ENCODE measurements at places on chromosomes 6 and 20.

GRCh38 chr6:116990679-116991078 lies 113.6 kb downstream of the RFX6 start:
- no peak for DNase-seq

GRCh38 chr6:15363164-15363522 lies 117.3 kb downstream of the JARID2 start:
- no peak for DNase-seq

GRCh38 chr6:71031912-71032311 lies 75.1 kb upstream of the B3GAT2 start:
- peak; percentile 52 for DNase-seq

DNA sequence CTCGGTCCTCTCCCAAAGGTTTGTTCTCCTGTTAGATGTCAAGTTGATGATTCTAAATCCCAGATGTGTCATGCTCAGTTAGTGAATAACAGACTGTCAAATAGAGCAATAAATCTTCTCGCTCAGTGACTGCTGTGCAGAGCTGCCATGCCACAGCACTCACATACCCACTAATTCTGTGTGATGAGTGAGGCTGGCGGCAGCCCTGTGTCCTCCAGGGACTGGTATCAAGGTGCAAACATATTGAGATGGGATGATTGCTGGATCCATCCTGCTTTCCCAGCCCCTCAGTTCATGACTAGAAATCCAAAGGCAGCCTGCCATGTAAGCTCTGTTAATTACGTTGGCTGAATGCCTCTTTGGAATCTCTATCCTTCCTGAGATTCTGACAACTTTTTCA lies 103.9 kb downstream of the OLIG3 start:
- DNase-seq: no peak

DNA sequence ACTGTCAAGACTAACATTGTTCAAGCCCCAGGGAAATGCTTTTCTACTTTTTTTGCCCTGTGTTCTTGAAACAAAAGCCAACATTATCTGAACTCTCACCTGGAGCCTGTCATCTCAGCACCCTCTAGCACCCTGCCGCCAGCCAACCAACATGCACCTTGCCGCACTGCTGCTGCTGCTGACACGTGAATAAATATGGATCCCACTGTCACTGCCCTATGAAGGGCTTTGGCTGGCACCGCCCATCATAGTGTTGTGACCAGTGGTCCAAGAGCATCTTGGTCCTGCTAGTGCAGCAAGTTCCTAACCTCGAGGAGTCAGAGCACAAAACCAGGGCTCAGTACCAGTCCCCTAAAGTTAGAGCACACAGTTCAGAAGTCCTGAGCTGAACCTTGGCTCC lies 41.6 kb downstream of the CENPW start:
- DNase-seq: no peak

DNA sequence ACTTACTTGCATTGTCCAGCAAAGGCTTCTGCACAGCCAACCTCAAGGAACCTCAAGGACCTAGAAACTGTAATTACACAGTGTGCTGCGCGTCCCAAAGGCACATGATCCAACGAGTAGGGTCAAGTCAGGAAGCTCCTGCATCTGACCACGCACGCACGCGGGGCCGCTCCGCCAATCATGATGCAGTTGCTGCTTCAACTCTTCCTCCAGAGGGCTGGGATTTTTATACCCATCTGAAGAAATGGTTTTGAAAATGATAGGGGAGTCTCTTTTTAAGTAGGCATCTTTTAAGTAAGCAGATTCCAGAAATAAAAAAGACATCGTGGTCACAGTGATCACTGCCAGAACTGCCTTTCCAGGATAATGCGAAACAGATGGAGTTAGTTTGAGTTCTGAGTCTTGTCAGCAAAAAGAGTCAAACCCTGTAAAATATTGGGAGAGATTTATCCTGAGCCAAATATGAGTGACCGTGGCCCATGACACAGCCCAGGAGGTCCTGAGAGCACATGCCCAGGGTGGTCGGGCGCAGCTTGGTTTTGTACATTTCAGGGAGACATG lies 34.0 kb downstream of the KIF25 start:
- DNase-seq: no peak

GRCh38 chr6:129163551-129163950 lies 280.6 kb downstream of the LAMA2 start:
- no peak for DNase-seq

DNA sequence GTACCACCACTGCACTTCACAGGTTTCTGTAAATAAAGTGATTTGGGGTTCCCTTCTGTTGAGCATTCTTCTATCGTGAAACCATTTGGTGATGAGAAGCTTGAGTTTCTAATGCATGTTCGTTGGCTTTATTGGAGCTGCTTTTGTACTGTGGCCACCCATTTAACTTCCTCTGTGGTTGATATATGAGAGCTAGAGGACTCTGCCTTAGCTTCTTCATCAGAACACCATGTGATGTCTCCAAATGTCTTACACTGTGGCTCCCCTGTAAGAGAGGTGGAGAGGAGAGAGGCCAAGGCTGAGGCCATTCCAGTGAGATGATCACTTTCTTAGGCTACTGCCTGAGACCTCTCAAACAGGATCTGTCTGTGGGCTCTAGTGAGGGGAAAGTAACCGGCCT lies 114.5 kb downstream of the SLC16A10 start:
- DNase-seq: no peak

DNA sequence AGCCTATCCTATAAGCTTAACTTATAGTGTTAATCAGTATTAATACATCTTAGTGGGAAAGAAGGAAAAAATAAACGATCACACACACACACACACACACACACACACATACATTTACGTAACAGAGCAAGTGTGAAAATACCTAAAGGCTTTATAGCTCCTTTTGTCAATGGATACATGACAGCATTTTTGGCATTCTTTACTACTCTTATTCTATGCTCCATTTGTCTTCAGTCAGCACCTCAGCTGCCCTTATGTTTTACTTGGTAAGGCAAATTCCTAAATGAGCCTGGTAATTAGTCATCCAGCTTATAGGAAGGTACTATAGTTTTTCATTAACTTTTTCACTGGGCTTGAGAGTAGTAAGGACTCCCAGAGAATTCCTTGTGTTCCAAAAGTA lies 25.1 kb upstream of the SLC17A3 start:
- no peak for DNase-seq

- no peak for DNase-seq
These were observed 12.8 kb upstream of the DNAAF9 start for GRCh38 chr20:3420211-3420707.

- DNase-seq: no peak
These were observed 224.4 kb upstream of the SASH1 start for GRCh38 chr6:148118244-148118643.

DNA sequence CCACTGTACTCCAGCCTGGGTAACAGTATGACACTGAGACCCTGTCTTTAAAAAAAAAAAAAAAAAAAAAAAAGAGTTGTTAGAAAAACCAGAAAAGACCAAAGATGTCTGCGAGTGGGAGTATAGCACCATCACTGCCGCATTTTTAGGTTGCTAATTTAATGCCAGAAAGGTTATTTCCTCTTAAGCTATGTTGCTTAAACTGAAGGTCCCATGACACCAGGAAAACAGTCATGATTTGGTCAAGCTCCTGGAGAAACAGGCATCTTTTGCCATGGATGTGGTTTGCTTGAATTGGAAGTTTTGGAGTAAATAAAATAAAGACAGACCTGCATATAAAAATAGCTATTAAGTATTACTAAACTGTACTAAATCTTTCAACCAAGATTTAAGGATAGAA lies 68.3 kb upstream of the TNFRSF21 start:
- DNase-seq: no peak
